ENCODE measurements at places on chromosomes 6 and 20.

DNA sequence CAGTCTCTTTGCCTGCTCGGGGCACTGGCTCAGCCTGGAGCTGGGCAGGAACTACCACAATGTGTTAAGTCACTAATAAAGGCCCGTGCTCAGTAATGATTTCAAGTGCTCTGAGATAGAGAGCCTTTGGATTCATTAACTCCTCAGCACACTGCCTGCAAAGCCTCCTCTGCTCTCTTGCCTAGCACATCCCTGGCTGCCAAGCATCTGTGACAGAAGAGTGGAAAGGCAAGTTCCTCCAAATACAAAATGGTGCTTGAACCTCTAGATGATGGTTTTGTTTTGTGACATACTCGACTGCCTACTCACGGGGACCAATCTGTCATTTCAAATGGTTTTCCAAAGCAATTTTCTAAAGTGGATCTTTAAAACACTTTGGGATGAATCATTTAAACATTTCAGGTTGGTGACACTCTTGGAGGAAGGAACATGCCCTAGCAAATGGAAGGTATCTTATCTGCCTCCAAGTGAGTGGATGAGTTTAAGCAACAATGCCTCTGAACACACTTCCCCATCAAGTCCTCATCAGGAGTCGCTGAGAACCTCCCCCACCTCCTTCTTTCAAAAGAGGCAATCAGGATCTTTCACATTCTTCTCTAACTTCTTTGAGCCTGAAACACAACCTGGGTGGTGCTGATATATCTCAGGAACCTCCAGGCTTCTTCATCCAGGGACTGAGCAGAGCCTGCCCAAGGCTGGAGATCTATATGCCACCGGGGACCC is 35.8 kb downstream of the METTL24 start:
- DNase-seq = no peak

- no peak for DNase-seq
These were observed 4.7 kb upstream of the SHLD1 start for GRCh38 chr20:5745416-5746030.

GRCh38 chr6:133426038-133426437 is 184.9 kb downstream of the EYA4 start:
- DNase-seq = no peak

DNA sequence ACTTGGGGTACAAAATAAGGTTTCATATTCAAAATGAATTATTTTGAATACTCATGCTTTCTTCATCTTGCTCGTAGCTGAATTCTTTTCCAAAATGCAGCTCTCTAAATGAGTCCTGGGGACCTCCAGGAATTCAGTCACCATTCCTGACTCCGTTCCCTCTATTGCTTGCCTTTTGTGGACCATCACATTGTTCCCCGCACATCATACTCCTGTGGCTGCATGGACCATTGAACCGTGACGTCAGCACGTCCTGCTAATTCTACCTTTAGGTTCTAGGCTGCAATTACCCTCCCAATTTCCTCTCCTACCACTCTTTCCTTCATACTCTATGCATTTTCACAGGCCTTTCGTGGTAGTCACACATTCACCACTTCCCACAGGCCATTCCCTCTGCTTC is 173.1 kb upstream of the ID4 start:
- DNase-seq = no peak

DNA sequence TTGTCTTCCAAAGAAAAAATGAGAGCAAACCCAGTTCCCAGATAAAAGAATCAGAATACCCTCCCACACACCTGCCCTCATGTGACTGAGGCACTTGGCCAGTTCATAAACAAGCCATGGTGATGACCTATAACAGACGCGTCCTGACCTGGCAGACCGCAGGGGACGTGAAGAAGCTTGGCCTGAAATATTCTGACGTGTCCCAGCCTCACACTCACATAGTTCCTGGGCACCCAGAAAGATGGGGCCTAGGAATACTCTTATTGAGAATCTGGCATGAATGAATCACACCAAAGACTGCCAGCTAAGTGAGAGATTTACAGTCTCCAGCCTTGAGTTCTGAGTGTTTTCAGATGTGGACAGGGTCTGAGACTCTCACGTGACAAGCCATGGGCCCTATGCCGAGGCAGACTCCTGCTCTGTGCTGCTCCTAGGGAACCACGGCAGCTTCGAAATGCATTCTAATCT is 17.2 kb upstream of the MAP3K4 start:
- DNase-seq = no peak

- DNase-seq = no peak
These were observed 240.1 kb upstream of the TBX18 start for GRCh38 chr6:85004361-85004995.

All from LoVo (cell line).